ENCODE measurements at places on chromosomes 2 and 18.

- DNase-seq, result no peak
Observed at GRCh38 chr2:112048887-112049286, 6.2 kb upstream of the TMEM87B start.

DNA sequence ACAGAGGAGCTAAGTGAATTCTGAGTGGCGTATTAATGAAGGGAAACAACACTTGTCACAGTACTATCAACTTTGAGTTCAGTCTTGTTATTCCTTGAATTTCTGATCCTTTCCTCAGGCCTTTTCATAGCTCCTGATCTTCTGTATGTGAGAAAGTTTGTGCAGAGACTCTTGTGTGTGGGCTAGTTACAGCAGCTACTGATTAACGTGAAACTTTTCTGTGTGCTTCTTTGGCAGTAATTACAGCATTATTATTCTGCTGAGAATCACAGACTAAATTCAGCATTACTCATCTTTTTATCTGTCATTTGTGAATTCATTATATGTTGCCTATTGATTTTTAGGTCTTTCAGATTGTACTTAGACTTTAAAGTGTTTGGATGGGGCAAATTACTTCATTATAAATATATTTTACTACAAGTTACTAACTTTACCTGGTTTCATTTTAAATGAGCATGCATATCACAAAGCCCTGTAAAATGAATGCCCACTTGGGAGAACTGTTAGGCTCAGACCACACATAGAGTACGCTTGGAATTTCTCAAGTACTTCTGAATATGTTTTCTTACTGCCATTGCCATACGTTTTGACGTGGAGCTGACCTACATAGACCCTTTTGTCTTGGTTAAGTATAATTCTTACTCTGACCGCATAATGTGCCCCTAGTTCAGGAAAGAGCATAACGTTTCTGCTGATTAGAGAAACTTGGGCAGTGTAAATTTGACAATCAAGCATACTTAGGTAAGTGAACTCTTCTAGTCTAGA is 36.2 kb downstream of the CREB1 start:
- DNase-seq, result no peak

GRCh38 chr2:20080839-20081415 is 29.5 kb upstream of the LAPTM4A start:
- no peak for DNase-seq

GRCh38 chr2:8514796-8515758 is 166.8 kb upstream of the ID2 start:
- peak; percentile 20 for DNase-seq

GRCh38 chr2:46239847-46240181 is 57.4 kb upstream of the EPAS1 start:
- no peak for DNase-seq

- DNase-seq, result no peak
Observed at GRCh38 chr2:29317077-29317517, 201.9 kb downstream of the CLIP4 start.

DNA sequence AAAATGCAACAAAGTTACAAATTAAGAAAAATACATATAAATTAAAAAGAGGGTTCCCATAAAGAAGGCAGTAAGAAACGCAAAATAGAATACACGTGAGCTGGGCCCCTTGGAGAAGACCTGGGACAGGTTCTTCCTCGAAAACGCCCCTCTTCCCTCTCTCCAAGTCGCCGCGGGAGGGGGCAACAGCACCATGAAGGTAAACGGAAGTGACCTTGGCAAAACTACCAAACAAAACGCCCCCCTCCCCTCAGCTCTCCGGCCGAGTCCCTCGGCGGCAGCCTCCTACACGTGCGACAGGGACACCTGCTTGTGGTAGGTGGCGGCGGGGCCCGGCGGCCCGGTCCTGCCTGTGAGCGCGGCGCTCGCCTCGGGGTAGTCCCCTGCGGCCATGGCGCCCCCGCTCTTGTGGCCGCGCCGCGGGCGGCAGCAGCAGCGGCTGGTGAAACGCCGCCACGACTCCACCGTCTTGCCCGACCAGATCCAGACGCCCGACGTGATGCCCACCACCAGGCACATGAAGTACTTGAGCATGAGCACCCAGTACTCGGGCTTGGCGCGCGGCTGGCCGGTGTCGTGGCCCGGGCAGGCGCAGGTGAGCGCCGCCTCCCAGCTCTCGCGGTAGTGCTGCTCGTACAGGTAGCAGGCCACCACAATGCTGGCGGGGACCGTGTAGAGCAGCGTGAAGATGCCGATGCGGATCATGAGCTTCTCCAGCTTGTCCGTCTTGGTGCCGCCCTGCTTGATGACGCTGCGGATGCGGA is 2.8 kb downstream of the FZD5 start:
- no peak for DNase-seq

- no peak for DNase-seq
Observed at GRCh38 chr2:219906114-219907010, 278.9 kb downstream of the SLC4A3 start.

DNA sequence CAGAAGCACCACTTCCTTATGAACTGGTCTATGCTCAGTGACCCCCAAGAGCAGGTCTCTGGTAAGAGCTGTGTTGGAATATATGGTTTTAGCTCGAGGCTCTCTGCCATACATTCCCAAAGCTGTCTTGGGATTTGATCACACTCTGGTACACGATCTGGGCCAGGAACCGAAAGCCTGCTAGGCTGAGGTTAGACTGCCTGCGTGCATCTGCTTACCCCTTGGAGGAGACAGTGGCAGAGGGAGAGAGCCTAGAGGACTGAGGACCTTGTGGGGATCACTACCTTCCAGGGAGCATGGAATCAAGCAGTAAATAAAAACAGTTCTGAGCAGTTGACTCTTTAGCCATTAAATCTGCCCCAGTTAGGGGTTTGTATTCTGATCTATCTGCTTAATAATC is 63.7 kb downstream of the ZNF532 start:
- DNase-seq, result no peak

DNA sequence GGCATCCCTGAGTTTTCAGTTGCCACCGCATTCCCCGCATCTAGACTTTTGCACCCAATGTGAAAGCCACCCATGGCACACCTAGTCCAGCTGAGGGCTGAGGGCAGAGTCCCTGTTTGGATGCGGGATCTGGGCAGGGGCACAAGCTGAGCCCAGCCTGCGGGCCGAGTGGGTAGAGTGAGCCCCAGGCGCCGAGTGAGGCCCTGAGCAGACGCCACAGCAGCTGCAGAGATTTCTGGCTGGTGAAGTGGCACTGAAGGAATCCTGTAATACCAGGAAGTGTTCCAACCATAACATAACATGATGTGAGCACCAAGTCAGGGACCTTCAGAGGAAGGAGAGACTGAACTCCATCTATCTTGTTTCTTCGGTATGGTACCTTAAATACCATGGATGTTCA is 27.7 kb upstream of the FRZB start:
- DNase-seq, result no peak

Measured in stimulated activated CD8-positive, alpha-beta memory T cell treated with anti-CD3 and anti-CD28 coated beads, Interleukin-15, amount 100 ng/mL, for 24 hours (primary cell).